ENCODE measurements at places on chromosomes 6 and 20.

GRCh38 chr20:1190847-1191246 is 6.1 kb upstream of the TMEM74B start:
- DNase-seq: no peak

DNA sequence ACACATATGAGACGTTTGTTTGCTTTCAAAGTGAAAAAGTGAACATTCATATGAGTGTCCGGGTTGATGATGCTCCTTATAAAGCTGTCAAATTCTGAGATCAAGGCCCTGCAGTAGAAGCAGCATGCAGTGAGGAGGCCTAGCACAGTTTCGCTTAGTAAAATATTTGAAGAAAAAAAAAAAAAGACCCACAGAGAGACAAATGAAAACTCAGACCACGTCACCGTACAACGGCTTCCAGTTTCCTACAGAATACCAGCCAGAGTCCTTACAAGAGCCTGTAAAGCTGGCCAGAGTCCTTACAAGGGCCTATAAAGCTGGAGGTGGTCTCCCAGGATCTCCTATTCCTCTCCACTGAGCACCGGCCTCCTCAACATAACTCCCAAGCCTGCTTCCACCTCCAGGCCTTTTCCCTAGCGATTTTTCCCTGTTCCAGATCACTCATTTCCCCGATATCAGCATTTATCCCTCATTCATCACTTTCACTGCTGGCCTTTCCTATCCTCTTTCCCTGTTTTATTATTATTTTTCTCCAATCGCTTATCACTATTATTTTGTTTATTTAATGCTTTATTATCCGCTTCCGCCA is 1.5 kb upstream of the HMGN4 start:
- peak; percentile 25 for DNase-seq

DNA sequence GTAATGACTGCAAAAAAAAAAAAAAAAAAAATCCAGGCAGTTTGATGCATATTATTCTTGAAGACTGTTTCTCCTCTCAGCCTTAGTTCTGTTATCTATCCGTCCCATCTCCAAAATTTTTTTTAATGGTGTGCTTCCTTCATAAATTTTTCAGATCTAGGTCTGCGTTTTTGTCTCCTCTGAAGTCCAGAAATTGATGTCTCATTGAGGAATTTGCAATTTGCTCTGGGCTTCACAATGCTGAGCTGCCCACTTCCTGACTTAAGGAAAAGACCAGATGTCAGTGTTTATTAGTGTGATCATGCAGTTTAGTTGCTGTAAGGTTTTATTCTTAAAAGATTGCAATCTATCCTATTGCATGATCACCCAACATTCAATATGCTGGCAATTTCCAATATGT is 297.6 kb downstream of the ZNF217 start:
- no peak for DNase-seq

DNA sequence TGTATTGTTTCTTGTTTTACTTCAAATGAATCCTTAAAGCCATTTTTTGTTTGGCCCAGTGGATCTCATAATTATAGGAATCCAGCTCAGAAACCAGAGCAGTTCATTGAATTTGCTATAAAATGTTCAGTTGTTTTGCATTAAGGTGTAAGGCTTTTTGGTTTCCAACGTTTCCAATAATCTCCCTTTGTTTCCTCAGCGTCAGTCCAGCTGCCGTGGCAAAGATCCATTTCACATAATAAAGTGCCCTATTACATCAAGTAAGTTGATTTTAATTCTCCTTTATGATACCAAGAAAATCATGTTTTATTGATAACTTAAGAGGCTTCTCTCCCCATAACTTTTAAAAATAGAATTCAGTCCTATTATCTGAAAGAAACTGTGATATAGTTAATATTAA is 472.6 kb downstream of the UTRN start:
- DNase-seq: no peak

GRCh38 chr6:149888093-149888492 is 9.8 kb downstream of the RAET1E start:
- no peak for DNase-seq

Data from hippocampal formation (tissue), 2 donors.